ENCODE measurements at places on chromosomes 5 and 9. TPM values are rescaled to one million over a fixed set of nuclear protein-coding genes. Genes with fewer than 3 reads are reported as not detected.

SLC36A3 gene
- total RNA-seq, result not detected

SLC23A1 gene
- 0.28 TPM for total RNA-seq

FAM221B gene
- total RNA-seq, result not detected

FSTL4 gene
- 2.8 TPM for total RNA-seq

SHISAL2B gene
- total RNA-seq, result not detected

PRR16 gene
- 0.44 TPM for total RNA-seq

GNE gene
- total RNA-seq, result 7.4 TPM

DDX4 gene
- not detected for total RNA-seq

CYSRT1 gene
- total RNA-seq, result 156 TPM

SNCB gene
- not detected for total RNA-seq
